Panc1 (cell line): ENCODE measurements at places on chromosomes 12 and 14. TPM values are rescaled to one million over a fixed set of nuclear protein-coding genes. Genes with fewer than 3 reads are reported as not detected.

Gene CLEC2D
- total RNA-seq, result 2.3 TPM

DNA sequence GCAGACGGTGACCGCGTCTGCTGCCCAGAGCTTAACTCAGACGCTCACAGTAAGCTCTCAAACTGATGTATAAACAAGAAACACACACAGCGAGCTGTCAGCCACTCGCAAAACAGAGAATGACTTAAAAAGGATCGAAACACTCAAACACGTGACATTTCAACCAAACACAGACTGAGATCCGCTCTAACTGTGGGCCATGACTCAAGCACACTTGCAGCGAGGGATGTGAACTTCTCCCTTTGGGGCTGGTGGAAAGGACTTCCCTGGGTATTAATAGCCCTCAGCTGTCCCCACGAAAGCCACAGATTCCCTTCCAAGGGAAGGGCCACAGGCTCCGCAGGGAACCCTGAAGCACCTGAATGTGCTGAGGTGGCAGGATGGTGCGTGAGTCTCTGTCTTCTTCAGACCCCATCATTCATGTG is 29.1 kb downstream of the CCDC88C start:
- H3K36me3 ChIP-seq, result no peaks in the 10 kb centered on the region
- H3K27me3 ChIP-seq, result no peaks in the 10 kb centered on the region
- H3K4me1 ChIP-seq, result peaks cover 9% of the 10 kb centered on the region
- no peak overlapping the region for H3K27ac ChIP-seq
- DNase-seq, result no peak

GRCh38 chr14:99946652-99947489 is 118.4 kb upstream of the EVL start:
- no peak for DNase-seq
- H3K27ac ChIP-seq, result no peak overlapping the region
- H3K27me3 ChIP-seq, result no peaks in the 10 kb centered on the region
- no peaks in the 10 kb centered on the region for H3K36me3 ChIP-seq
- H3K4me1 ChIP-seq, result no peaks in the 10 kb centered on the region

DNA sequence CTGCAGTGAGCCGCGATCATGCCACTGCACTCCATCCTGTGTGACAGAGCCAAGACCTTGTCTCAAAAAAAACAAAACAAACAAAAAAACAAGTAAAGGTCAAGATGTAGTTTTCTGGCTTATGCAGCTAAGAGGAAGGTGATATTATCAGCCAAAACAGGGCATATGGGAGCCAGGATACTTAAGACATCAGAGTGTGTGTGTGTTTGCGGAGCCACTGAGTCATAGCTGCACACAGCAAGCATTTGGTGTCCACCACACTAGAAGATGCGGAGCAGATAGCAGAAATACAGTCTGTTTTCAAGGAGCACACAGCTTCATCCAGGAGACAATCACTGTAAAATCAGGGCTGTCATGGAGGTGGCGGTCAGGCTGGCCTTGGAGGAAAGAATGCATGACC is 72.6 kb upstream of the REP15 start:
- peaks cover 40% of the 10 kb centered on the region for H3K4me1 ChIP-seq
- no peak overlapping the region for H3K4me3 ChIP-seq
- DNase-seq, result peak; percentile 83

DNA sequence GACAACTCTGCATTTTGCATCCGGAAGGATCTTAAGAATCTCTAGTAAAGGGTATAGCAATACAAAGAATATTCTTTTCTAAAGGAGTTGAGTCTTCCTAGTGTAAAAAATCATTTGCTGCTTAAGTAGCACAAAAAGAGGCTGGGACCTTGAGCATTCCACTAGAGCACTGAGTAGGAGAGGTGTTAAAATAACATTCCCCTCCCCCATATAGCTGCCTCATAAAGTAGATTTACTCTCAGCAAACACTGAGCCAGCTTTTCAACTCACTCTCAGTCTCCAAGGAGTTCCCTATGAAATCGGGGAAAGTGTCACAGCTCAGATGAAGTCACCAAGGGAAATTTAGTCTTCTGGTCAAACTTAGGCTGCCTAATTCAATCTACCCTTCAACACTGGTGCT is 592.7 kb downstream of the ETNK1 start:
- no peak overlapping the region for H3K4me3 ChIP-seq
- H3K27ac ChIP-seq, result no peak overlapping the region
- H3K36me3 ChIP-seq, result no peaks in the 10 kb centered on the region
- no peaks in the 10 kb centered on the region for H3K27me3 ChIP-seq
